H54 (cell line): ENCODE measurements at places on chromosomes 1 and 21.

DNA sequence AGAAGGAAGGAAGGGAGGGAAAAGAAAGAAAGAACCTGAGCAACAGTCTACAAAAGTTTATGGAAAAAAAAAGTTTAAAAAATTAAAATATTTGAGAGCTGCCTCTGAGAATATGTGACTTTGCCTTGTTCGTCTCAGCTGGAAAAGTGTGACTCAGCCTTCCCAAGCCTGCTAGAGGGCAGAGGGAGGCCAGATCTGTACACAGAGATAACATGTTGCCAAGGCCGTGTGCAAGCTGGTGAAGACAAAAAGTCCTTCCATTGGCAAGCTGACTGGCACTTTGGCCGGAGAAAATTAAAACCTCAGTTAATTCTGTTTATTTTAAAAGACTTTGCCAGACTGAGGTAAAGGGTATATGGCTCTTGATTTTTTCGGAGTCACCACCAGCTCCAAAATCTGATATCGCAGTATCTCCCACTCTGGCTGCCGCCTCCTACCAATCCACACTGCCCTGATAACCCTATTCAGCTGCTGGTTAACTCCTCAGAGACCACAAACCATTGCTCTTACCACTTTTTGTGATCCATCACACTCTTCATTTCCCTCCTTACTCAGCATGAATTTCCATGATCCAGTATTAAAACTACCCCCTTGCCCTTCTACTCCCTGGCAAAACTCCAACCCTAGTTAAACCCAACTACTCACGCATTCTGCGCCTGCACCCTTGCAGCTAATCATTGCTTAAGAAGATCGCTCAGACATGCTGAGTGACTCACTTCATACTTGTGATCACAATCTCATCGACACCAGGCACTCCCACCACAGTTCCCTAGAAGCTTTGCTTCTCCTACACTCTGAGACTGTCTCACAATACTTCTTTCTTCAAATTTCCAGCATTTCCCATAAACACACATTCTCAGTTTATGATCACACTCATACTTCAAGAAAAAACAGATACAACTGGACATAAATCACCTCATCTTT is 5.7 kb upstream of the PPP1R15B start:
- DNase-seq: peak; percentile 69

- peak; percentile 84 for DNase-seq
Measured at GRCh38 chr1:204127597-204128242, 24.1 kb downstream of the ETNK2 start.

- DNase-seq: no peak
Measured at GRCh38 chr1:201253411-201253810, 29.9 kb upstream of the PKP1 start.

- DNase-seq: no peak
Measured at GRCh38 chr1:113786069-113786468, 26.2 kb downstream of the RSBN1 start.

DNA sequence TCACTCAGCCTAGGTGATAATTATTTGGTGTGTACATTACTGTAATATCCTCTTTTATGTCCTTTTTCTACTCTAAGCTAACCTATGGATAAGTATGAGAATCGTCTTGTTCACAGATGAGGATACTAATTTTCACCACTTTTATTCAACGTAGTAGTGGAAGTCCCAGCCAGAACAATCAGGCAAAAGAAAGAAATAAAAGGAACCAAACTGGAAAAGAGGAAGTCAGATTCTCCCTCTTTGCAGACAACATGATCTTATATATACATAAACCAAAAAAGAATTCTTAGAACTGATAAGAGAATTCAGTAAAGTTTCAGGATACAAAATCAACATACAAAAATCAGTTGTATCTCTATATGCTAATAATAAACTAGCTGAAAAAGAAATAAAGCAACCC is 12.6 kb upstream of the RGL1 start:
- no peak for DNase-seq

DNA sequence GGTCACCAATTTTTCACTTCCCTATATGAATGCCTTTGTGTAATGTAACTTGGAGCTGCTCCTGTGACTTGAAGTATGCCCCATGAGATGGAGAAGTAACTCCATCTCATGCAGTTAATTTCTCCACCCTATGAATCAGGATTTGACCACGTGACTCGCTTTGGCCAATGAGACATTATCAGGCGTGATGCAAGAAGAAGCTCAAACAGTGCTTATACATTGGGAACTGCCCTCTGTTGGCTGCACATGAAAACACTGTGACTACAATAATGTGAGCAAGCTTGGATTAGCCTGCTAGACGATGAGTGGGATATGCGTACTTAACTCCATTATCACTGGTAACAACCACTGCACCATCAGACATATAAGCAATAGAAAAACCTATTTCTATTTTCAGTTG is 684.4 kb downstream of the PLA2G4A start:
- no peak for DNase-seq

GRCh38 chr1:36156329-36157114 is 562 bp downstream of the MAP7D1 start:
- no peak for DNase-seq

DNA sequence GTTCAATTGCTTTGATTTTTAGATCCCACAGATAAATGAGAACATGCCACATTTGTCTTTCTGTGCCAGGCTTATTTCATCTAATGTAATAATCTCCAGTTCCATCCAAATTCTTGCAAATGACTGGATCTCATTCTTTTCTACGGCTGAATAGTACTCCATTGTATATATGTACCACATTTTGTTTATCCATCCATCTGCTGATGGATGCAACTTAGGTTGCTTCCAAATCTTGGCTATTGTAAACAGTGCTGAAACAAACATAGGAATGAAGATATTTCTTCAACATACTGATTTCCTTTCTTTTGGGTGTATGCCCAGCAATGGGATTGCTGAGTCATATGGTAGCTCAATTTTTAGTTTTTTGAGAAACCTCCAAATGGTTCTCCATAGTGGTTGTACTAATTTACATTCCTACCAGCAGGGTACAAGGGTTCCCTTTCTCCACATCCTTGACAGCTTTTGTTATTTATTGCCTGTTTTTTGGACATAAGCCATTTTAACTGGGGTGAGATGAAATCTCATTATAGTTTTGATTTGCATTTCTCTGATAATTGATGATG is 344.4 kb downstream of the KCTD3 start:
- no peak for DNase-seq

DNA sequence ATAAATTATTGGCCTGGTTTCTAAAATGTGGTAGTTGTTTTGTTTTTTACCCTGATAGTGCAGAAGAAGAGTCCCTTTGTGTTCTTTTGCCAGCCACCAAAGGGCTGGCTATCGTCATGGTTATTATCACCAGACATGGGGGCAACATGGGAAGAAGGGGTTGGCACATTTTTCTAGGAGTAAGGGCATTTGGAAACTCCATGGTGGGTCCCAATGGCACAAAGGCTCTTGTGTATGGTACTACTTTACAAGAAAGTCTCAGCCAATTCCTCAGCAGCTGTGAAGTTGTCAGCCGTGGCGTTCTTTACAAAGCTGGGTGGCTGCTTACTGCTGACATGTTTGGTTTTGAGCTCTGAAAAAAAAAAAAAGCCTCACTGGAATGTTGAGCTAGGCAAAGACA is 330.4 kb upstream of the ESRRG start:
- DNase-seq: no peak

GRCh38 chr21:28444557-28444956 is 548.1 kb downstream of the LTN1 start:
- DNase-seq: no peak

DNA sequence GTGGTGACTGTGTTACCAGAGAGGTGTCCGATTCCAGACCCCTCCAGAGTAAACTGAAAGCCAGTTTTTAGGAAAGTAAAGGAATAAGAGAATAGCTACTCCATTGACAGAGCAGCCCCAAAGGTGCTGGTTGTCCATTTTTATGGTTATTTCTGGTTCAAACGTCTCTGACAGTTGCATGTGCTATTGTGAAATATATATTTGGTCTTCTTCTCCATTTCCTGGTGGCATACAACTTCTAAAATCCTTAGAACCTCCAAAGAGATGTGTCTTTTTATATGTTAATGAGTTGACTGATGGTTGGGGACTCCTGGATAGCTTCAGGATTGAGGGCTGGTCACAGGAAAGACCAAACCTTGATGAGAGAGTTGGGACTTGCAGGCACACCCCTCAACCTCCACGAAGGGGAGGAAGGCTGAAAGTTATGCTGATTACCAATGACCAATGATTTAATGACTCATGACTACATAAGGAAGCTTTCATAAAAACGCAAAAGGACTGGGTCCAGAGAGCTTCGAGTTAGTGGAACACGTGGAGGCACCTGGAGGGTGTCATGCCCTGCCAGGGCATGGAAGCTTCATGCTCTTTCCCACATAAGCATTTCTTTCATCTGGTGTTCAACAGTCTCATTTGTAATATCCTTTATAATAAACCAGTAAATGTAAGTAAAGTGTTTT is 100.7 kb downstream of the SLC16A1 start:
- no peak for DNase-seq

- no peak for DNase-seq
Measured at GRCh38 chr1:109061183-109061582, 14.6 kb downstream of the TAF13 start.

- no peak for DNase-seq
Measured at GRCh38 chr1:18640228-18641004, 9.8 kb downstream of the PAX7 start.

GRCh38 chr1:220221269-220221668 is 51.0 kb downstream of the RAB3GAP2 start:
- DNase-seq: no peak

- DNase-seq: no peak
Measured at GRCh38 chr1:168572633-168573032, 3.8 kb upstream of the XCL1 start.

DNA sequence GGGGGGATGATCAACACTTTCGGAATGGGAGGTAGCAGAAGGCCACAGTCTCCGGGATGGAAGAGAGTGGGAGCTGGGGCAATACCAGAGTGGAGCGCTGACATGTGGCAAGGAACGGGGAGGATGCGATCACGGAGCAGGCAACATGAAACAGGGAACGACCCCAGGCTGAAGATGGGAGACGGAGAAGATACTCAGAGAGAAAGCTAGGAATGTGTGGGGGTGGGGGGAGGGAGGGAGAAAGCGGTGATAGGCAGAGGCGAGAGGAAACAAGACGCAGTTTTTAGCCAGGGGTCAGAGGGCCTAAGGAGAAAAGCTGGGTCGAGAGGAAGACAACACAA is 577 bp downstream of the RAB3GAP2 start:
- DNase-seq: peak; percentile 7

- no peak for DNase-seq
Measured at GRCh38 chr1:98121646-98122045, 200.8 kb upstream of the DPYD start.

DNA sequence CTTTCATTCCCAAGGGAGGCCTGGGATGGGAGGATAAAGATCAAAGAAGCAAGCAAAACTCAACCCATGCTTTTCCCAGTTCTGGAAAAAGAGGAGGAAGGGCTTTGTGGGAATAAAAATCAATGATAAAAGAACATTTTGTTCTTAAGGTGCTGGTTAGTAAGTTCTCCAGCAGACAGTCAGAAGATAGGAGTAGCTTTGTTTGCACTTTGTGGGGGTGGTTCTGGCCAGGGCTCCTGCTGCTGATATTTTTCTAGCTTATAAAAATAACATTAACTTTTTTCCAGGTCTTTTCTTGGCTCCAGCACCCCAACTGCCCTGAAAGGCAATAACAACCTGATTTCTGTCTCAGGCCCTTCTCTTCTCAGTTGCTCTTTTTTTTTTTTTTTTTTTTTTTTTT is 220.0 kb downstream of the FGGY start:
- DNase-seq: no peak

GRCh38 chr1:117284399-117285215 is 73.9 kb upstream of the VTCN1 start:
- DNase-seq: peak; percentile 42

- DNase-seq: no peak
Measured at GRCh38 chr1:89005286-89006151, 13.1 kb upstream of the KYAT3 start.

- DNase-seq: no peak
Measured at GRCh38 chr1:36522021-36522420, 39.3 kb upstream of the CSF3R start.

- DNase-seq: no peak
Measured at GRCh38 chr1:63643926-63644325, 50.7 kb downstream of the PGM1 start.

DNA sequence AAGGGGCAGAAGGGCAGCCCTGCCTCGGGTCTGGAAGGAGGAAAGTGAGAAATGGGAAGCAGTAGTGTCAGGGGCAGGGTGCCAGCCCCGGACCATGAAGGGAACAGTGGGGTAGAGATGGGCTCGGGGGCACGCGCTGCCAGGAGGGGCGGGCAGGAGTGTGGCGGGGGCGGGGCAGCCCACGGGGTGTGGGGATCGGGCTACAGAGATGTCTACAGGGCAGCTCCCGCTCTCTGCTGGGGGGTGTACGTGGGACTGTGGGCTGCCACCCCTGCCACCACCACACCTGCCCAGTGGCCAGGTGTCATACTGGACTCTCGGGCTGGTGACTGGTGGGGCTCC is 7.4 kb downstream of the ARHGEF16 start:
- no peak for DNase-seq

GRCh38 chr1:245984390-245985155 is 522.5 kb downstream of the SMYD3 start:
- no peak for DNase-seq

- DNase-seq: no peak
Measured at GRCh38 chr1:91406773-91407389, 2.2 kb upstream of the HFM1 start.

DNA sequence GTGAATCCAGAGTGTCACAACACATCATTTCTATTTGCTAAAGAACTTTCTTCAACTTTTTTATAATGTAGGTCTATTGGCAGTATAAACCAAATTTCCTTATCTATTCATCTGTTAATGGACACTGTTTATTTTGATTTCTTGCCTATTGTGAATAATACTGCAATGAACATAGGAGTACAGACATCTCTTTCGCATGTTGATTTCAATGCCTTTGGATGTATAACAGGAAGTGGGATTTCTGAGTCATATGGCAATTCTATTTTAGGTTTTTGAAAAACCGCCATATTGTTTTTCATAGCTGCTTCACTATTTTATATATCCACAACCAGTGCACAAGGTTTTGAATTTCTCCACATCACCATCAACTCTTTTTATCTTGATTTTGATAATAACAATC is 198.7 kb downstream of the KCNT2 start:
- no peak for DNase-seq

DNA sequence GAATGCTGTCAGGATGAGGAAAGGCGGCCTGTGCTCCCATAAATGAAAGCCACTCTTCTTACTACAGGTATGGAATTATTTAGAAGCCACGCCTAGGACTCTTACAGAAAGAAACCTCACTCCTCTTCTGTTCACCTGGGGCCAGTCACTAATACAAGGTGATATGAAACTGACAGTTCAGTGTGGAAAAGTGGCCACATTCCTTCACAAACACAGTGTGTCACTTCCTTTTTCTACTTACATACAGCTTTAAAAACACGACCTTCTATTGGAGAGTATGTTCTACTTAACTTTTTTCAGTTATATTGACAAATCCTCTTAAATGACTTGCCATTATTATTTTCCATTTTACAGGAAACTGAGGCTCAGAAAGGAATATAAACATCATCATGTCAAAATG is 163.1 kb downstream of the PCNX2 start:
- DNase-seq: no peak

- DNase-seq: no peak
Measured at GRCh38 chr1:3040004-3040403, 18.7 kb downstream of the ACTRT2 start.
